Putamen (tissue), 1 donor: ENCODE measurements at places on chromosomes 6 and 20.

DNA sequence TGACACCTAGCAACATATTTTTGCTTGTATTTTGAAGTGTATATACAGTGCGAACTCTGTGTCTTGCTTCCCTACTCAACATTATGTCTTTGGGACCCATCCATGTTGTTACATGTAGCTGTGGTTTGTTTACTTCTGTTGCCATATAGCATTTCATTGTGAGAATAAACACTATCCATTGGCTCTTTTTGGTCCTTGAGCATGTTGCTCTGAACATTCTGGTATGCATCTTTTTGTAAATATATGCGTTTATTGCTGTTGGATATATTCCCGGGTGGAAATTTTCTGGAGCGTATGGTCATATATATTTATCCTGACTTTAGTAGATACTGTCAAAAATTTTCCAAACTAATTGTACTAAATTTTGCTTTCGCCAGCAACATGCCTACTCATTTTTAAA lies 222.5 kb upstream of the SPTLC3 start:
- no peak for DNase-seq

DNA sequence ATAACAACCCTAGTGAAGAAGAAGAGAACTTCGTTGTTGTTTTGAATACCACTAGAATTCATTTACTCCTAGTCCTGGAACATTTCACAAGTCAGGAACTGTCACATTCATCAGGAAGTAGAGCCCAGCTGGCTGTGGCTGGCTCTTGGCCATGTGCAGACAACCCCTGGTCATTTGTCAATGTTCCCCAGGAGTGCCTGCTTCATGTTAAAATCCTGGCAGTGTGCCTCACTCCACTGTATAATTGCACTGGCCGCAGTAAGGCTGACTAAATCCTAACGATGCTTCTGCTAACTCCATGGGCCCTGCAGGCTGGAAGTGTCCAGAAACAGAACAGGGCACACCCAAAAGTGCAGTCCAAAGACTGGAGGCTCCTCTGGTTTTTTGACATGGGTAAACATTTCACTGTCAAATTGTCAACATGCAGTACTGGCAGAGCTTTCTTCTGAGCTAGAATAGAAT lies 41.5 kb upstream of the ADGRF1 start:
- DNase-seq = no peak

DNA sequence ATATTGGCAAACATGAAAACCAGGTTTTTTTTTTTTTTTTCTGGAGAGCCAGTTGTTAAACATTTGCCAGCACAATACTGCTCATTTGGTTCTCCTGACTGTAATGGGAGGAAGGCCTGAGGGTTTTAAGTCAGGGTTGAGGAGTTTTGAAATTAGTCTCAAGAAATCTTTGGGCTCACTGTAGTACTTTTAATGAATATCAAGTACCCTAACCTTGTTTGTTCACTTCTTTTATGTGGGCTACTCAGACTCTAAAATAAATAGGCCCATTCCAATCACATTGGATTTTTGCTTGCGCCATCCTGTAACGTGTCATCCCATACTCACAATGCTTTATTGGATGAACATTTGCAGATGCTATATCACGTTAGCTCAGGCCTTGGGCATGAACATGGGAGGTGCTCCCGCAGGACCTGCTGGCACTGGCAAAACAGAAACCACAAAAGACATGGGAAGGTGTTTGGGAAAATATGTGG lies 146.9 kb downstream of the DNAH8 start:
- no peak for DNase-seq

GRCh38 chr6:118163542-118163941 lies 256.5 kb downstream of the SLC35F1 start:
- DNase-seq = no peak

- DNase-seq = no peak
Observed at GRCh38 chr20:58997141-58997770, 9.8 kb downstream of the CTSZ start.

- DNase-seq = no peak
Observed at GRCh38 chr6:133595111-133595761, 293.7 kb upstream of the TCF21 start.

GRCh38 chr6:51323056-51323455 lies 504.4 kb downstream of the TFAP2B start:
- no peak for DNase-seq

- no peak for DNase-seq
Observed at GRCh38 chr20:37573626-37574198, 46.0 kb upstream of the BLCAP start.

- DNase-seq = no peak
Observed at GRCh38 chr6:105194591-105194990, 14.8 kb upstream of the POPDC3 start.

DNA sequence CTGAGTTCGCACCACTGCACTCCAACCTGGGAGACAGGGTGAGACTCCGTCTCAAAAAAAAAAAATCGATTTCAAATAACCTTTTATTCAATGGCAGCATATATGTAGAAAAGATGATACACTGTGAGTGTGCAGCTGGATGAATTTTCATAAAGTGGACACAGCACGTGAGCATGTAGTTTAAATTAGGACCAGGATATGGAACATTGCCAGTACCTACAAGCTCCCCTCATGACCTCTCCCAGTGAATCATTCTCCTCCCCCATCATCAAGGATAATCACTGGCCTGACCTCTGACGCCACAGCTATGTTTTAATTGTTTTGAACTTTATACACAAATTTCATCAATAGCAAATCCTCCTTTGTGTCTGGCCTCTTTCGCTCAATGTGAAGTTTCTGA lies 53.8 kb upstream of the HDAC2 start:
- no peak for DNase-seq

GRCh38 chr6:119294984-119295383 lies 54.6 kb downstream of the MAN1A1 start:
- no peak for DNase-seq

GRCh38 chr6:44831002-44831610 lies 443.6 kb downstream of the CDC5L start:
- DNase-seq = no peak

DNA sequence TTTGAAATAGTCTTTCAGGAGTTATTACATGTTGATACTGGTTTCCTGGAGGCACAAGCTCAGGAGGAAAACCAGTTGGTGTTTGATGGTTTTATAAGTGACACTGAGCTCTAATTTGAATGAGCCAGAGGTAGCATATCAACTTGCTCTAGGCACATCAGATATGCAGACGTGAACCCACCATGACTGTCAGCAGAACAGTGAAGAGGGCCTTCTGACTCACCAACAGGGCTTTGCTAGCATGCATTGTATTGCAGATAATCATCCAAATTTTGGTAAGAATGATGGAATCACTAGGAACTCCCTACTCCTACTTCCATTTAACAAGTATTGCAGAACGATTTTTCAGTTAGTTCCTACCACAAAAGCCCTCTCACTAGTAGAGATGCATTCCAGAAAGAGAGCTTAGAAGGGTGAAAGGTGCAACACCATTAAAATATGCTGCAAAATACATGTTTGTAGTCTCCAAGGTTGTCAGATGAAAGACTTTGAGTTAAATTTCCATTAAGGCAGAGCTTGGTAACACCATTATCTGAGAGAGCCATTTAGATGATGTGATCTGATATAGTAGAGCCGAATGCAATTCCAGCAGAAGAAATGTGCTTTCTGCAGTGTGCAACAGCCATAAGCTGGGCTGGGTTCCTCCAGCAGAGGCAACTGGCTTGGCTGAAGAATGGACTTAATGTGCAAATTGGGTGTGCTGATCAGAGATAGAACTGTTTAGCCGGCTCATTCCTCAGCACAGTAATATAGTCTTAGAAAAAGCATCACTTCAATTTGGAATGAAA lies 968.7 kb upstream of the ADGRB3 start:
- no peak for DNase-seq

- no peak for DNase-seq
Observed at GRCh38 chr20:50823319-50823718, 28.5 kb downstream of the BCAS4 start.

DNA sequence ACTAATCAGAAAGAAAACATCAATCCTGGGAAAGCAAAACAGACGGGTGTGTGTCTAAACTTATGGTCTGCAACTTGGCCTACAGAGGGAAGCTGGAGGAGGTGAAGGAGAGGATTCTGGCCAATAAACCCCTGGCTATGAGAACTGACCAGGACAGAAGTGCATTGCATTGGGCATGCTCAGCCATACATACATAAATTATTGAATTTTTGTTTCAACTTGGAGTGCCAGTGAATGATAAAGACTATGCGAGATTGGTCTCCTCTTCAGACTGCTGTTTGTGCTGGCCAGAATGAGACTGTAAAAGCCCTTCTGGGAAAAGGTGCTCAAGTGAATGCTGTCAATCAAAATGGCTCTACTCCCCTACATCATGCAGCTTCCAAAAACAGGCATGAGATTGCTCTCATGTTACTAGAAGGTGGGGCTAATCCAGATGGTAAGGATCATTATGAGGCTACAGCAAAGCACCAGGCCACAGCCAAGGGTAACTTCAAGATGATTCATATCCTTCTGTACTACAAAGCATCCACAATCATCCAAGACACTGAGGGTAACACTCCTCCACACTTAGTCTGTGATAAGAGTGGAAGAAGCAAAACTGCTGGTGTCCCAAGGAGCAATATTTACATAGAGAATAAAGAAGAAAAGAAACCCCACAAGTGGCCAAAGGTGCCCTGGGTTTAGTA lies 17.4 kb downstream of the ADNP start:
- no peak for DNase-seq

GRCh38 chr20:50283922-50284810 lies 93.5 kb downstream of the CEBPB start:
- no peak for DNase-seq

GRCh38 chr6:106513808-106514582 lies 115.3 kb downstream of the RTN4IP1 start:
- no peak for DNase-seq

- DNase-seq = no peak
Observed at GRCh38 chr20:40686434-40686882, 2.6 kb downstream of the MAFB start.

GRCh38 chr20:1430004-1430451 lies 36.6 kb downstream of the NSFL1C start:
- DNase-seq = no peak

GRCh38 chr6:98797217-98797994 lies 37.0 kb upstream of the POU3F2 start:
- no peak for DNase-seq

- no peak for DNase-seq
Observed at GRCh38 chr6:130758813-130759212, 68.4 kb upstream of the SMLR1 start.

DNA sequence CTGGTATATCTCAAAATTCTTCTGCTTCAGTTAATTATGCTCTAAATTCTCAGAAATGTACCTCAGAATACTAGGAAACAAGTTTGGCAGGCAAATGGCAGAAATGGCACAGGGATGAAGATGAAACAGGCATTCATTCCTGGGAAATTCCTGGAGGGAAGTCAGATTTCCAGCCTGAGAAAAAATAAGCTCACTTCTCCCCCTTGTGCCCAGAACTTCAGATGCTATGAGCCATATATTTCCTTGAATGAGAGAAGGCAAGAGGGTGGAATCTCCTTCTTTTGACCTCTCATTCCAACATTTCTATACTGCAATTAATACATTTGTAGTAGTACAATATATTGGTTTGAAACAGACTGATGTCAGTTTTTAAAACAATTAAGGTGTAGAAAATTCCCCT lies 22.8 kb downstream of the RGS17 start:
- DNase-seq = no peak

DNA sequence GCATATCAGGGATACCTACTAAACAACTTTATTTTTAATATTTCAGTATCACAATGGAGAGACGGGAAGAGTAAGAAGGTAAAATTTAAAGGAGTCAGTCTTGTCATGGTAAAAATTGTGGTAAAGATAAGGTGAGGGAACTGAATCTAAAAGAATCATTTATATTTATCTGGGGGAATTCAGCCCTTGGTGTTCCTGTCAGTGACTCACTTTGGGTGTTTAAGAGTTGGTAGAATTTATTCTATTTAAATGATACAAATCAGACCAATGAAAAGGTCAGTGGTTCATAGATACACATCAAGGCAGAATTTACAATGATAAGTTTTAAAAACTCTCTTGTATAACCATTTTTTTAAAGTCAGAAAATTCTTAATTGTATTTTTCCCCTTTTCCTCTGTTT lies 164.4 kb downstream of the CDKAL1 start:
- no peak for DNase-seq

DNA sequence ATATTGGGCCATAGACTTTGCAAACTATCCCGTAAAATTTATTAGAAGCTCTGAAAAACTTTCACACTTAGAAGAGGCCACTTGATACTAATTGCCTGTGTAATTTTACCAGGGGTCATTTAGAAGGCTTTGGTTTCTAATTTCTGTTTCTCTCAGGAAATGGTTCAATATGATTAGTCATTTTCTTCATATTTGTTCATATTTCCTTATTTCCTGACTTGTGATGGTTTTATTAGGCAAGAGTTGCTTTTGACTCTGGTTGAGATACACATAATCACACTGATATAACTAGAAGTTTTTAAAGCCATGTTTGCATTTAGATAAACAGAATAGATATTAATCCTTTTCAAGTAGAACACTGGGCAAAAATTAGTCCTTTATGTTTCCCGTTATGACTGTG lies 11.8 kb upstream of the HBS1L start:
- no peak for DNase-seq

DNA sequence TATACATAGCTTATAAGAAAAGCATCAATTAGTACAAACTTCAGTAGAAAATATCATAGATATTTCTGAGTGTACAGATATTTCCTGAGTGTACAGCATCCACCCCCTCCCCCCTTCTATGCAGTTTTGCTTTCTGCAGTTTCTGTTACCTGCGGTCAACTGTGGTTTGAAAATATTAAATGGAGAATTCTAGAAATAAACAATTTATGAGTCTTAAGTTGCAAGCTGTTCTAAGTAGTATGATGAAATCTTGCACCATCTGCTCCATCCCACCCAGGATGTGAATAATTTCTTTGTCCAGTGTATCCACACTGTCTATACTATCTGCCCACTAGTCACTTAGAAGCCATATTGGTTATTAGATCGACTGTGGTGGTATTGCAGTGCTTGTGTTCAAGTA lies 15.8 kb upstream of the GPR63 start:
- DNase-seq = no peak

DNA sequence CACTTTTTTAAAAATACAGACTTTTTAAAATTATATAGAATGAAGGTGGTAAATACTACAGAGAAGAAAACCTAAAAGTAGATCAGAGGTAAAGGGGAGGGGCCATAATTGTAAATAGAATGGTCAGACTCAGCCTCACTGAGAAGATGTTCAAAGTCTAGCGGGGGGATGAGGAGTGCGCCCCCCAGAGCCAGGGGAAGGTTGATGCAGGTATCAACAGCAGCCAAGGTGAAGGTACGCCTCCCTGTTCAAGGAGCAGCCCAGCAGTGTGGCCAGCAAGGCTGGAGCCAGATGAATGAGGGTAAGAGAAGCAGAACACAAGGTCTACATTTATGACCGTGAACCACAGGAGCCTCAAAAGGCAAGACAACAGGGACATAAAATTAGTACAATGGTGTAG lies 204.1 kb downstream of the PTPRT start:
- DNase-seq = no peak

- DNase-seq = no peak
Observed at GRCh38 chr6:158121335-158121734, 46.7 kb downstream of the SERAC1 start.

DNA sequence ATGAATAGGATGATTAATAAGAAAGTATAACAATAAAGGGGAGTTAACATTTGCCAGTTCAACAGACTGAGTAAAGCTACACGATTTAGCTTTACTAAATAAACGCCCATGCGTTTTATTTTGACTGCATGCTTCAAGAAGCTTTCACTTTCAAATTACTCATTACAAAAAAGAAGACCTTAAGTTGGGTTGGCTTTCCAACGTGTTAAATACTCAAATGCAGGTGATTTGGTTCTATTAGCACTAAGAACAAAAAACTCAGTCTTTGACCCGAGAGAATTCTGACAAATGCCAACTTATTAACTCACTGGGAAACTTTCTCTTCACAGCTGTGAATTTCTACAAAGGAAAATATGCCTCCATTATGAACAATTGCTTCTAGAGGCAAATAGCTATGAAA lies 24.8 kb downstream of the RNF146 start:
- DNase-seq = no peak
